ENCODE measurements at places on chromosomes 5 and 9.

GRCh38 chr9:99222416-99223270, 561 bp downstream of the SEC61B start:
- no peak for DNase-seq

- no peak for DNase-seq
These were observed 115.4 kb upstream of the KLF9 start for GRCh38 chr9:70529833-70530232.

GRCh38 chr9:92764381-92764987, at the start of gene BICD2:
Gene BICD2, minus strand, starts transcription at chr9:92764833. Its CDS starts 89 bp downstream, at chr9:92764744.
- no peak for DNase-seq

DNA sequence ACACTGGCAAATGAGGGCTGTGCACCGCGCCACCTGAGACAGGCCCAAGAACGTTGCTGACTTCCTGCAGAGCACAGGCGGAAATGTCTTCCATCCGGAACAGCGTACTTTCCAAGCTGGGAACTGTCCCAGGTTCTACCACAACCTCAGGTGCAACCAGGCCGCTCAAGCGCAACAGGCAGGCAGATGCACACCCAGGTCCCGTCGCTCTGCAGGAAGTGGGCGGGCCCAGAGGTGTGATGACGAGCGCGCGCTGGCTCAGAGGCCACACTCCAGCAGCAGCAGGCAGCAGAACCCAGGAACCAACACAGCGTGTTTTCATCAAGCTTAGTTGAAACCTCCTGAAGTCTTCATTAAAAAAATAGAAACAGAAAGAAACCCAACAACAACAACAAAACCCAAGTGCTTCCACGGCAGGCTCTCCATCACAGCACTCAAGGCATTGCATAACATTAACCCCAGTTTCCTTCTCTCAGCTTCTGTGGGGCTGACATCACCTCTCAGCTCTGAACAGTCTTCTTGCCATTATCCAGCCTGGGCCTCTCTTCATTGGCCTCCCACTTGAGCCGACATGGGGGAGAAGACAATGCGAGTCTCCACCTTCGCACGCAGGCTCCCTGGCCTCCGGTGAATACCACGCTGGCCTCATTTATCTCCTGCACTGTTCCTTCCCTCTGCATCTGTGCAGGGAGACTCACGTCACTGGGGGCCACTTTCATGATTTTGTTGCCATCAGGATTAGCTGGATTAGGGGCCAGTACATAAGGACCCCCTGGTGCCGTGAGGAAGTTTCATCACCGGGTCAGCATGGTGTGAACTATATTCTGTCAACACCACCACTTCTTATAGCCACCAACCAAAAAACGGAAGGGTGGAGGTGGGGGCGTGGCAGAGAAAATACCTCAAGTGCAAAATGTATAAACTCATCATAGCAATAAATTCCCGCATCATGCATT, 22.1 kb downstream of the PTCH1 start:
- no peak for DNase-seq

All from non-pigmented ciliary epithelial cell (primary cell).